ENCODE measurements at places on chromosomes 4 and X. TPM values are rescaled to one million over a fixed set of nuclear protein-coding genes. Genes with fewer than 3 reads are reported as not detected.
A peak's percentile ranks its signal among the peaks of the same experiment; 100 is the strongest.

DNA sequence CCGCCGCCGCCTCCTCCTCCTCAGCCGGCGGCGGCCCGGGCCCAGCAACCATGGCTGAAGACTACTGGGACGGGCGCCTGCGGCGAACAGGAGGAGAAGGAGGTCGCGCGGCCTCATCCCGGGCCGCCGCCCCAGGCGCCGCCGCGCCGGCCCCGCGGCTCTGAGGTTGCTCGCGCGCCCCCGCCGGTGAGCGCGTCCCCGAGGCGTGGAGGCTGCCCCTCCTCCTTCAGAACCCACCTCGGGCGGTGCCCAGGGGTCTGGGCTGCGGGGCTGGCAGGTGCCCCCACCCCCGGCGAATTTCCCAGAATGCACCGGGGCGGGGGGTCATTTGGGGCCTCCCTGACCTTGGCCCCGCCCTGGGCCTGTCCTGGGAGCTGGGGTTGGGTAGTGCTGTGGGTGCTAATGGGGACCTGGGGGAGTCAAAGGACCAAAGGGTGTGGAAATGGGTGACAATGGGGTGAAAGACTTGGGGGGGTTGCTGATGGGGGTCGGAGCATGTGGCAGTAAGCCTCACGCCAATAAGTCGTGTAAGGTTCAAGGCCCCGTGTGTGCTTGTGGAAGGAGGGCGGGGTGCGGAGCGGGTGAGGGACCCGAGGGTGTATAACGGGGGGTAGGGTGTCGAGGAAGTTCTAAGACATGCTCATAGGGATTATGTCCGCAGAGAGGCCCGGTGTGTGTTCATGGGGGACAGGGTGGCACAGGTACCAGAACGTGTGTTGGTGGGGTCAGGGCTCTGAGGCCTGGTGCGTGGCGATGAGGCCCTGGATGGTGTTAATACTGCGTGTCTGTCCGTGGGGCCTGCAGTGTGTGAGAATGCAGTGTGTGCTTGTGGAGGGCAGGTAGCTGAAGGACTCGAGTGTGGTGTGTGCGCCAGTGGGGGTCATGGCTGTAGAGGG lies 687 bp downstream of the CDK16 start:
- peak; percentile 53 for DNase-seq

GRCh38 chr4:188976644-188977115 lies 837.4 kb downstream of the TRIML1 start:
- DNase-seq: no peak

DNA sequence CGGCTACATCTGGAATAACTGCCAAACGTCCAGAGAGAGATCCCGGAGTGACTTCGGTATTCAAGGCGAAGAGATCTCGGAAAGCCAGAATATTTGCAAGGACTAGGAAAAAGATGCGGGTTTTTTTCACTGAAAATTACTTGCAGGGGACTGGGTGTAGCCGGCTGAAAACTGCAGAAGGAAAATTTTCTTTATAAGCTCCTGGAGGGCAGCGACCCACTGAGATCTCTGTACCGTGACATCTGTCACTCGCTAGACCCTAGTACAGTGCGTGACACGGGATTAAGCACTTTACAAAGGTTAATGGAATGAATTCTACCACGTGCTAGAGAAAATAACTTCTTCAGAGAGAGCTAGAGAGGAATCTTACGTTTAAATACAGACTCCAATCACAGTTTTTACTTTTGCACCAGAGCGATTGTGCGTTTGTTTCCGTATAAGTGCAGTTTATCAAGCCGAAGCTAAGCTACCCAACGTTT lies 1.1 kb upstream of the LCORL start:
- DNase-seq: no peak

DNA sequence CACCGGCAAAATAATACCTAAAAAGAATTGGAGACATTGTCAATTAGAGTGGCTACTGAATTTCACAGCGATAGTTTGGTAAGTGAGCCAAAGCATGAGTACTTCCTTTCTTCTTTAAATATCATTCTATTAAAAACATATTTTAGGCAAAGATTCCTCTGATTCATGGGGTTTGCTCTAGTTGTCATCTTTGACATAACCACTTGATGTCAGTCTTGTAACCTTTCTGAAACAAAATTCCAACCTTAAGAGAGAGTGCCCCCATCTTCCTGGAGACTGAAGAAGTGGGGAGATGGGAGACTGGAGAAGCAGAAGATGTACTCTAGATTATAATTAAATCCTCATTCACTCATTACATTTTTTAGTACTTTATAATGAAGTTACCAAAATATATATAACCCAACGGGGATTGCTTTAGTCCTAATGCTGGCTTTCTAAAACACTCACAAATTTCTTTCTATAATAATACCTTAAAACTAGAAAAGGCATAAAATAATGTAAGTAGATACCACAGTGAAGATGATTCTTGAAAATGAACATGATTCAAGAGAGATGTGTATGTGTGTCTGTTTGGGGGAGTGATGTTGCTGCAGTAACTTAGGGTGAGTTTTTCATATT lies 96.4 kb downstream of the EMCN start:
- peak; percentile 29 for DNase-seq

GRCh38 chr4:39729557-39729956 lies 31.6 kb downstream of the UBE2K start:
- no peak for DNase-seq

- peak; percentile 55 for DNase-seq
These were observed 7.5 kb upstream of the BCOR start for GRCh38 chrX:40104985-40105834.

GRCh38 chr4:78722320-78722719 lies 53.8 kb upstream of the BMP2K start:
- DNase-seq: no peak

GRCh38 chr4:153809307-153809706 lies 20.4 kb upstream of the SFRP2 start:
- DNase-seq: no peak

- no peak for DNase-seq
These were observed 94.2 kb upstream of the MAMLD1 start for GRCh38 chrX:150268839-150269355.

GRCh38 chrX:1807301-1807731 lies 192.5 kb downstream of the ASMT start:
- no peak for DNase-seq

DNA sequence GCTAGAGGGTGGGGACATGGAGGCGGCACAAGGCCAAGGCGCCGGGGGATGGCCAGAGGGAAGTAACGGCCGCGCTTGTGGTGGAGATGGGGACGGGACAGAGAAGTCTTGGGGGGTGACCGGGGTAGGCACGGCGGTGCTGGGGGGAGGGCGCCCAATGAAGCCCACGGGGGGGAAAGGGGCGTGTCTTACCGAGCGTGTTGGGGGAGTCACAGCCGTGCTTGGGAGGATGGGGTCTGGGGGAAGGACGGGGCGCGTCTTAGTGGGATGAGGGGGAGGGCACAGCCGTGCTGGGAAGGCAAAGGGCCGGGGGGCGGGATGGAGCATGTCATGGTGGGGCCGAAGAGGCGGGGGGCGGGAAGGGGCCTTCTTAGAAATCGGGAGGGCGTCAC lies 952 bp downstream of the ARSD start:
- DNase-seq: no peak

DNA sequence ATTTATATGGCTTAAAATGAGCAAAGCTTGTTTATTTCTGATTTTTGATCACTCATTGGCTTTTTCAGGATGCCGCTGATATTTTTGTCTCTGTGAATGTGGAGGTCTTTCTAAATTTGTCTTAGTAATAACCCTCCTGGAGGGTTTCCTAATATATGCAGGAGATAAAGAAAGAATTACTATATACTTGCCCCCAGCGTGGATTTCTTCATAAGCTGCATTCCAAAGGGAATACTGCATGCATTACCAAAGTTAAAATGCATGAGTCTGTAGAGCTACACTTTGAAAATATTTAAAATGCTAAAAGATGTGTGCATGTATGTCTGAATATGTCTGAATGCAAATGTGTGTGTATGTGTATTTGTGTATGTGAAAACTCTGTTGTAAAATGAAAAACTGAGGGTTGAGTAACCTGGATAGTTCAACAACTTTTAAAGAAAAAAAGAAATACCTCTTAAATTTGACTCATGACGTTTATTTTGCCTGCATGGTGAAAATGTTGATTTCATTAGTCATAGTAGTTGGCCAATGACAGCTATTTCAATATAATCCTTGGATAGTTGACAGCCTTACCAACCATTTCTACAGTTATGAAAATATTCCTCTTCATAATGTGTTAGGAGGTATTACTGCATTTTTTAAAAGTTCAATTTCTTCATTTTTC lies 113.2 kb upstream of the ZNF827 start:
- no peak for DNase-seq

- no peak for DNase-seq
These were observed 1.3 kb downstream of the CNGA1 start for GRCh38 chr4:48015216-48015615.

DNA sequence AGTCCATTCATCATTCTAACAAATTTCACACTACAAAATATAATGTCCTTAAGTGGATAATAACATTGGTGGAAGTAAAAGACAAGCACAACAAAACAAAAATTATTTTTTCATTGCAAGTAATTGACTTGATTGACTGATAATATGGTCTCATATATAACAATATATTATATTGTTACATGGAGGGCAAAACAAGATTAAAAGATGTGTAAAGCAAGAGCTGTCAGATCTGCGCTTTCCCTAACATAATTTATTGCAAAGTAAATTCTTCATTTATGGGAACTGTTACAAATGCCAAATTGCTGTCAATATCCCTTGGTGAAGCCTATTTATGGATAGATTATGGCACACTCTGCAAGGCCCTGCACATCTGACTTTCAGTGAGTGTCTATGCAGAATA lies 233.6 kb downstream of the PCDH7 start:
- no peak for DNase-seq

- DNase-seq: no peak
These were observed 244.2 kb upstream of the MAB21L2 start for GRCh38 chr4:150337734-150338133.

- no peak for DNase-seq
These were observed 67.4 kb upstream of the GBA3 start for GRCh38 chr4:22625311-22625710.

DNA sequence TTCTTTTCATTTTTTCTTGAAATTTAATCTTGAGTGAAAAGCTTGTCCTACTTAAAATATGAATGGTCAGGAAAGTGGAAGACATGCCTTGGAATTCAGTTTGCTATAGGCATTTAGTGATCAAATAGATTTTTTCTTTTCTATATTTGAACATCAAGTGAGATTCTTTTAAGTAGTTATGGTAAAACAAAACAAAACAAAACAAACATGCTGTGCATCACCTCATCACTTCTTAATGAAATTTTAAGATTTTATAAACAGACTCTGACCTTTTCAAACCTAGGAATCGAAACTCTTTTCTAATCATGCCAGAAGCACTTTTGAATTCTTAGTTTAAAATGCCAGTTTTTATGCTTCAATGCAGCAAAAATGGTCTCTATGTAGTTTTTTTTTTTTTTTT lies 62.8 kb downstream of the CNKSR2 start:
- DNase-seq: no peak

GRCh38 chr4:189787216-189788031 lies 153.2 kb upstream of the FRG1 start:
- DNase-seq: no peak

GRCh38 chr4:24805067-24805466 lies 9.7 kb downstream of the SOD3 start:
- no peak for DNase-seq

DNA sequence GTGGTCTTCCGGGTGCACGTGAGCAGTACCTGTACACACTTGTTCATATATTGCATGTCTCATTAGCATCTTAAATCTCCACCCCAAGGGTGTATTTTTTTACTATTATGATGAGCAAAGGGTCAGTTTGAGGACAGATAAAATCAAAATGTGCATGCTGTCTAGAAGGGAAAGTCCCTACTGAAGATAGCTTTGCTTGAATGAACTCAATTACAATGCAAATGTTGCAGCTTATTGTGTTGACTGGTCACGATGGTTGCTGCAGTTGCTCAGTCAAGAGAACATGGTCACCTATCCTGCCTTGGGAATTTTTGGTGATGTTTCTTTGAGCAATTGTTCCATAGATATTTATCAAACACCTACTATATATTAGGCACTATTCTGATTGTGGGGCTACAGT lies 103.8 kb upstream of the MID1IP1 start:
- no peak for DNase-seq

DNA sequence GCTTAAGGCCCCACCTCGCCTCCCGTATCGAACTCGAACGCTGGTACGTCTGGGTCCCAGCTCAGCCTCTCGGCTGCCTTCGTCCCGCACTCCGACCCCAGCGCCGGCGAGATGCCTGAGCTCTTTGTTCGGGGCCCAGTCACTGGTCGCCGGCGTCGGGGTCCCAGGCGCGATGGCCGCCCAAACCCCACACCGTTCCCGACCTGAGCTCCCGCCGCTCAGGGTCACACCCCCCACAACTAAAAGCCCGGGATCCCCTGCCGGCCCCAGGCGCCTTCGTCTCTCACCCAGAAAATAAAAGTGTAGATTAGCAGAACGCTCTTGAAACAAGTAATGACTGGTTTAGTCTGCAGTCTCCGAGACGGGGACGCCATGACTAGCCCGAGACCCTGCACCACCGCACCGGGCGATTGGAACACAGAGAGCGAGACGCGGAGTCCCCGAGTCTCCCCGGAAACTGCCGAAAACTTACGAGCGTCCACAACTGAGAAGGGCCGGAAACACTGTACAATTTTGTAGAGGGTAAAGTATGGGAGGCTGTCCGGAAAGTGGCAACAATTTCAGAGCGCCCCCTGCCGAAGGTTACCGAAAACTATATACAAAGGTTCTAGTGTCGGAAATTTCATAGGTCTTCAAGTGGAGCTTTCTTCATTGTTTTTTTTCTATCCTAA lies at the start of gene TSPAN6:
Gene TSPAN6 (minus strand): TSS at position 486 of the 671 bp plus-strand sequence. CDS start 112 bp downstream, at position 374.
- no peak for DNase-seq

DNA sequence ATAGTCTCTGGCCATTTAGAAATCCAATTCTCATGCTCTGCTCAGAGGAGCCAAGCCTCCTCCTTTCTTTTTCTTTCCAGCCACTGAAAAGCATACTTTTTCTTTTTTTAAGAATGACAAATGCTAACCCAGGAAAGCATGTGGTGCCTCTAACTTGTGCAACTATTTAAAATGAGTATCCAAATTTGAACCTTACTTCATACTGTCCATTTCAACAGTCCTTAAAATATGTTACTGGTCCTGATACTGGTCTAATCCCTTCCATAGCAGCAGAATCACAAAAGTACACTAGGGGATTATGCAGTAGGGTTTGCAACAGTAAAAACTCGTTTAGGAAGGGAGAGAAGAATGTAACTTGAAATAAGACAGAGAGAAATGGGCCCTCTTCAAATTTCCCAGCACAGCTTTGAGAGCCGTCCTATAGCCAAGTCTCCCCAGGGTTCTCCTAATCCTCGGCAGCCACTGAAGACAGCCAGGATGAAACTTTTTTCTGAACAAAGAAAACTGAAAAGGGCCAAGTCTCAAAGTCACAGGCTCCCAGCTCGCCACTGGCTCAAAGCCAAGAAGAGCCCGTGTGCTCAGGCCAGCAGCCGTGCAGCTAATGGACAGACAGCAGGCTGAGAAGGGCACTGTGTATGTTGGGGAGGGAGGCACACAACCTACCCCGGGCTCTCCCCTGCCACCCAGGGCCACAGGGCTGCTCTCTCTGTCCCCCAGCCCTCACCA lies 39.5 kb downstream of the GPC4 start:
- DNase-seq: no peak

- no peak for DNase-seq
These were observed 114.7 kb upstream of the TTC29 start for GRCh38 chr4:147060151-147060931.

Gene PIR
- not detected for total RNA-seq

Gene LRPAP1
- total RNA-seq: 93.4 TPM

Gene PLAC8
- 889 TPM for total RNA-seq

Gene GPR82
- total RNA-seq: 1.3 TPM

Gene EDA
- total RNA-seq: not detected

Gene LRCH2
- not detected for total RNA-seq

Gene LPAR4
- total RNA-seq: not detected

Gene SH2D1A
- 58.4 TPM for total RNA-seq

Gene MAGEA6
- total RNA-seq: not detected

Gene CT47A7
- total RNA-seq: not detected

Gene SMR3B
- total RNA-seq: not detected

Gene GALNT7
- 10.9 TPM for total RNA-seq

Gene PSMD10
- 21.4 TPM for total RNA-seq

Gene RTL3
- total RNA-seq: not detected
